Renal cortex interstitium (tissue), 15 donors: ENCODE measurements at places on chromosomes 5 and 9. TPM values are rescaled to one million over a fixed set of nuclear protein-coding genes. Genes with fewer than 3 reads are reported as not detected.

GRCh38 chr9:15889555-15889954 lies 336.7 kb downstream of the CCDC171 start:
- no peak for DNase-seq

Gene SLC4A9
- polyA plus RNA-seq: 13.6 TPM

DNA sequence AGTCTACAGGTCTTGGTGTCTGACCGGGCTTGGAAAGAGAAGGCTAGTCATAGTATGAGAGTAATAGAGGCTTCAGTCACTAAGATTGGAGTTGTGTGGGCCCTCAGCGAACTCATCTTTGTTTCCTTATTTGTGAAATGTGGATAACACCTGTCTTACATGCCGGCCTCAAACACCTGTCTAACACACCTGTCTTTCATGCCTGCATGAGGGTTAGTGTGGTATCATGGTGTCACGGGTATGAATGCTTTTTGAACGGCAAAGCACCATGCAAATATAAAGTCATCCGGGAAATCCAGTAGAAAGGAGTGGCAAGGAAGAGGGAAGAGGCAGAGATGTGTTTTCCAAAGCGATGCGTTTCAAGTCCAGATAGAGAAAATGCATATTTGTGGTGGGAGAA lies 25.5 kb downstream of the GRAMD2B start:
- no peak for DNase-seq

- DNase-seq: no peak
These were observed 575.9 kb downstream of the RAB3C start for GRCh38 chr5:59158637-59159391.

GRCh38 chr5:74864823-74865222 lies 1.4 kb downstream of the FAM169A start:
- no peak for DNase-seq

Gene SMIM33
- polyA plus RNA-seq: not detected

GRCh38 chr9:99253772-99254431 lies 31.8 kb downstream of the SEC61B start:
- no peak for DNase-seq

GRCh38 chr9:125521462-125522327 lies 185.3 kb downstream of the MAPKAP1 start:
- DNase-seq: no peak

- DNase-seq: no peak
These were observed 42.4 kb downstream of the C5orf15 start for GRCh38 chr5:133925866-133926488.
